Stimulated activated CD8-positive, alpha-beta memory T cell treated with anti-CD3 and anti-CD28 coated beads, Interleukin-4, amount 100 ng/mL, for 4 hours (primary cell): ENCODE measurements at places on chromosomes 1 and 21.

GRCh38 chr1:1407636-1408318 is 684 bp upstream of the MRPL20 start:
- no peak for DNase-seq

- no peak for DNase-seq
Measured at GRCh38 chr1:23751050-23751814, 8.0 kb downstream of the ELOA start.

DNA sequence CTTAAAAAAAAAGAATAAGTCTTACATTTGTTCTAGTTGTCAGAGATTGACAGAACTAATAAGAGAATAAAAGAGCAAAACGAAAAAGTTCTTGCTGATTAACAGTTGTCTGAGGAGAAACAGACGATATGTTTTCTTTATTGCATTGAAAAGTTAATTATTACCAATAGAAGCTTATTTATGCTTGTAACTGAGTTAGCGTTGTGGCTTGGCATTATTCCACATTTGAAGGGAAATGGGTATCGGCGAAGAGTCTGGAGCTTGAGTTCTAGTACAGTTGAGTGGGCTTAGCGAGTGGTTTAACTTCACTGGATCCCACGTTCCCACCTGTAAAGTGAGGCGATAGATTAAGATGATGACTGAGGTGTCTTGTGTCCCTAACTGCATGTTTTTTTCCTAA is 109.0 kb downstream of the SDCCAG8 start:
- DNase-seq: no peak

DNA sequence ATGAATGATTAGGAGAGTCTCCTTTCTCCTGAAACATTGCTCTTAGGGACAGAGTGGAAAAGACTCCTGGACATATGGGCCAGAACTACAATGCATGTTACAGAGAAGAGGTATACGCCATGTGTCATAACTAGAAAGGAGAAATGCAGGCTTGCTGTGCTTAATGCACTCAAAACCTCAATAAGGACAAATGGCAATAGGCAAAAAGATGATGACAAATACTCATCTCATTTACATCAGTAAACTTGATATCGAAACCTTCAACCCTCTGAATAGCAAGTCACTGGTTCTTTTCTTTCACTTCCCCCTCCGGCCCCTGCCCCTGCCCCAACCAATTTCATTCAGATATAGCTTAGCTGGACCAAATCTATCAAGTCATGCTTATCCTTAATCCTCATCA is 1.9 kb upstream of the GPR88 start:
- no peak for DNase-seq

DNA sequence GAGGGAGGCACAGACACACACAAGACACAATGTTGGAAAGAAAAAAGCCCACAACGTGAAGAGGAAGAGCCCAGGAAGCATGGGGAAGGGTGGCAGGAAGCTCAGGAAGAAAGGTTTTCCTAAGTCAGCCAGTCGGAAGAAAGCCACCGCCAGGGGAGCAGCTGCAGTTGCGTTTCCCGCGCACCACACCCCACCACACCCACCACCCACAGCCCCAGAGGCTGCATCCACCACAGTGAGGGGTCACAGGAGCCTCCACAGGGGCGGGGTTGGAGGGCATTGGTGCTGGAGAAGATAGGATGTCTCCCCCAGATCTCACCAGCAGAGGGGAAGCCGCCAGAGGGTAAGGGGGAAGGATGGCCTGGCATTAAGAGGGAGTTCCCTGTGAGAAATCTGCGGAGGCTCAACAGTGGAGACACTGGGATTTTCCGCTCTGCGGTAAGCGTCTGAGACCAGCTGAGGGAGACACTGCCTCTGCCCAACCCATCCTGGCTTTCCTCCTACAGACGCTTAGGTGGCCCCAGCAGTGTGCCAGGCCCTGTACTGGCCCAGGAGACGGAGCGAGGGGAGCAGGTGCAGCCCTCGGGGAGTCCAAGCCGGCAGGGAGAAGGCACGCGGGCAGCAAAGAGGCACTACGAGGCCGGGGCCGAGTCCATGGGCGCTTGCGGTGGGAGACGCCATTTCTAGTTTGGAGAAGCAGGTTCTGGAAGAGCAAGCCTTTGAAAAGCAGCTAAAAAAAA is 19.8 kb downstream of the PGLYRP3 start:
- DNase-seq: no peak

- DNase-seq: no peak
Measured at GRCh38 chr1:188988589-188988988, 1489.1 kb downstream of the BRINP3 start.

DNA sequence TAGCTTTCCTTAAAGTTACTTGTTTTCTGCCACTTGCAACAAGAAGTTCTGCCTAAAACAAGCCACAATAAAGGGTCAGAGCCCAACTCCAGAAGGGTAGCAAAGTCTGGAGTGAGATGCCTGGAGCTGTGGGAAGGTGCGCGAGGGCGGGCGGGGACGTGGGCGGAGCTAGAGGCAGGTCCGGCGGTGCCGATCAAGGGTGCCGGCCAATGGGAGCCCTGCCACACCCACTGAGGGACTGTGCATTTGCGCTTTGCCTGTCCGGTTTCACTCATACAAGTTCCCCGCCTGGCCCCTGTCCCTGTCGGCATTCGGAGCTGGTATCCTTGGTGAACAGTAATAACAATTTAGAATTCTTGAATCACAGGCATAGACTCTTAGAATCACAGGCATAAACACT is 732.4 kb downstream of the MATN1 start:
- DNase-seq: no peak

DNA sequence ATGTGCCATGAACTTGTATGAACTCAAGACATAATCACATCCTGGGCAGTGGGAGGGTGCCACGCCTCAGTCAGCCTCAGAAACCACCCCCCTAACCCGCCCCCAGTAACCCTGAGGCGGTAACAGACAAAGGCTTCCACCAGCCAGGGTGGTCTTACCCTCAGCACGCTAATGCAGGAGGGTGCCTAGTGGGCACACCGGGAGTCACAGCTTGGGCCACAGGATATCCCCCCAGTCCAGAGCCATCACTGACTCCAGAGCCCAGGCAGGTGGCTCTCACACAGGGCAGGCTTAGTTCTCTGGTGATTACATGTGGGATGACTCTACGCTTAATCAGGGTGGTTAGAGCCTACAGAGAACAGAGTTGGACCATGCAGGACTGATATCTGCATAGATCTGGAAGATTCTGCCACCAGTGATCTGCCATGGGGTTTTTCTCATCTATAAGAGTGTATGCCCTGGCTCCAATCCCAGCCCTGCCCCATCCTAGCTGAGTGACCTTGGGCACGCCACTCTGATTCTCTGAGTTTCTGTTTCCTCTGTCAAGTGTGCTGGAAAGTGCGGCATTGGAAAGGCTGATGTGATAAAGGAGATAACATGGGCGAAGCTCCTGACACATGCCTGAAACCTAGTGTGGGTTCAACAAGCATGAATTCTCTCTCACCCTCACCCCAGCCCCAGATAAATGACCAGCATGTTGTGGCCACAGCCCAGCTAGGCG is 27.3 kb downstream of the OPTC start:
- DNase-seq: no peak

GRCh38 chr1:164452549-164452948 is 106.4 kb upstream of the PBX1 start:
- DNase-seq: no peak

GRCh38 chr1:170096806-170097340 is 22.4 kb upstream of the KIFAP3 start:
- no peak for DNase-seq

DNA sequence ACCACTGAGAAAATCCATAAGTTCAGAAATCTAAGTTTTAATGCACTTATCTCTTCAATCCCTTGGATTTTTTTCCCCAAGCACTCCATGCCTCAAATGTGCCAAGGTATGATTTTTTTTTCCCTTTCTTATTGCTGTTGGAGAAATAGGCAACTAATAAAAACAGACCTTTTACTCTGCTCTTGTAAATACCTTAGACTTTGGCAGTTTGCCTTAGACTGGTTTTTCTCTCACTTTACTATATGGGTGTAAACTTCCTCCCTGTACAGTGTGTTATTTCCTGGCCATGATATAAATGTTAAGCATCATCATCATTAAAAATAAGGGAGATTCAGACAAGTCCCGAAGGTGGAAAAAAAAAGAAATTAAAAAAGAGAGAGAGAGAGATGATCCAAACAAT is 65.7 kb downstream of the LRRC8C start:
- DNase-seq: no peak
